ENCODE measurements at places on chromosomes 2 and 18. TPM values are rescaled to one million over a fixed set of nuclear protein-coding genes. Genes with fewer than 3 reads are reported as not detected.

DNA sequence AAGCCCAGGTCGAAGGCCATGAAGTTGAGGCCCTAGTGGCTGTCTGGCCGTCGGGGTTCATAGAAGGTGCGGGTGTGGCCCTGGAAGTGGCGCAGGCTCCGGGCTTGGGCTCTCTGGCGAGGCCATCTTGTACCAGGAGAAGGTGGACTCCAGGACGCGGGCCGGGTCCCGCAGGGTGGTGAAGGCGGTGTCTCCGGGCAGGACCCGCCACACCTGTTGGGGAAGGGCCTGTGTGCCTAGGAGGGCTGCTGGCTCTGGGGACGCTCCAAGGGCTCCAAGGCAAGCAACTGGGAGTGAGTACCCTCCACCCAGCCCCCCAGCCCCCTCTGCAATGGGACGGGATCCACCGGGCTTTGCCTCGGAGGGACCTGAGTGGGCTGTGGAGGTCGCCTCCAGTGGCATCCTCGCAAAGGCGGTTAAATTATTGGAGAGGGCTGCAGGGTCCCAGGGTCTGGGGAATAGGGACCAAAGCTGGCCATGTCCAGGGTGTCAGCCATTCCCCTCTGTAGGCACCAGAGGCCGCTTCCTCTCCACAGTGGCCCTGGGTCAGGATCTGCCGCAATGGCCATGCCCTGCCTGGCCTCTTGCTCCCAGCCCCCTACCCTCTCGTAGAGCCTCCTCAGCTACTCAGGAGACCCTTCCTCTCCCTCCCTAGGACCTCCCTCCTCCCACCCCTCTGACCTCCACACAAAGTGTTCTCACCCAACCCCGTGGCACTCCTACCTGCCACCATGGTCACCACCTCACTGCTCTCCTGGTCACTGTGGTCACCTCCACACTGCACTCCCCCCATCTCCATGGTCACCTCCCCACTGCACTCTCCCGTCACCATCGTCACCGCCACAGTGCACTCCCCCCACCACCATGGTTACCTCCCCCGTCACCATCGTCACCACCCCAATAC, 10.3 kb downstream of the AQP12A start:
- no peak for DNase-seq

GRCh38 chr2:192578780-192579179, 384.0 kb upstream of the TMEFF2 start:
- no peak for DNase-seq

GRCh38 chr18:22691946-22692710, 241.0 kb upstream of the RBBP8 start:
- no peak for DNase-seq

DNA sequence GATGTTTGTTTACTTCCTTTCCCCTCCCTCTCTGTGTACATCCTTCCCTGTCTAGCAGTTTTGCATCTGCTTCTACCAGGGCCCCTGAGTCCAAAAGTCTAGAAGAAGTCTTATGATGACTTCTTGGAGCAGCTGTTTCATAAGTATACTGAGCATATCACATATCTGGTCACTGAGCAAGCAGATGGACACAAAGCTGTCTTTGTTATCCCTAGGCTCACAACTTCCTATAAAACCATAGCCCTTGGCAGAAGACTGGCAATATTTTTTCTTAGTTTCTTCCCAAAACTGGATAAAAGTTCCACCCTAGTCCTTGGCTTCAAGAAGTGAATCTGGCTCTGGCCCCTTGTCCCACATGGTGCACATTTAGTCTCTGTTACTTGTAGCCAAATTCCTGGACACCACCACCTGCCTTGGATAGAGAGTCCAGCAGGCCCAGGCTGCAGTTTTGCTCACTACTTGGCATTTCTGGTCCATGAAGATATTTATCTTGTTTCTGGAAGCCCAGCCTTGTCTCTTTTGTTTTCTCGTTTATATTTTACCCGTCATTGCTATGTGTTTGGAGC, 22.5 kb downstream of the THOC1 start:
- no peak for DNase-seq

GRCh38 chr2:199118673-199119112, 339.0 kb downstream of the SATB2 start:
- DNase-seq, result peak; percentile 74

DNA sequence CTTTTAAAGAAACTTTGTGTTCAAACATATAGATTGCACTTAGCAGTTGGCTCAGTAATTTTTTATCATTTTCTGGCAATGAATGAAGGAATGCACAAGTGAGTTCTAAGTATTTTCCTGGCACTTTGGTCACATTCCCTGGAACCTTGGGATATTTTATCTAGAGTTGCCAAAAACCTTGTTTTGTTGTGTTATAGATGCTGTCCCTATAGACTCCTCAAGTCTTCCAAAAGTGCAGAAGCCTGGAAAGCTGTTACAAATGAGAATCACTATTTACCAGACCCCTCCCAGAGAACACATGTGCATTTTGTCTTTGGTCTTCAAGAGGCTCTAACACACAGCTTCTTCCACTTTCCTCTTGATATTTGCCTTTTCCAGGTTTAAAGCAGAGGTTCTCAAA, 108.3 kb downstream of the RND3 start:
- DNase-seq, result no peak

- no peak for DNase-seq
Measured at GRCh38 chr2:28589746-28590463, 94.0 kb downstream of the PLB1 start.

DNA sequence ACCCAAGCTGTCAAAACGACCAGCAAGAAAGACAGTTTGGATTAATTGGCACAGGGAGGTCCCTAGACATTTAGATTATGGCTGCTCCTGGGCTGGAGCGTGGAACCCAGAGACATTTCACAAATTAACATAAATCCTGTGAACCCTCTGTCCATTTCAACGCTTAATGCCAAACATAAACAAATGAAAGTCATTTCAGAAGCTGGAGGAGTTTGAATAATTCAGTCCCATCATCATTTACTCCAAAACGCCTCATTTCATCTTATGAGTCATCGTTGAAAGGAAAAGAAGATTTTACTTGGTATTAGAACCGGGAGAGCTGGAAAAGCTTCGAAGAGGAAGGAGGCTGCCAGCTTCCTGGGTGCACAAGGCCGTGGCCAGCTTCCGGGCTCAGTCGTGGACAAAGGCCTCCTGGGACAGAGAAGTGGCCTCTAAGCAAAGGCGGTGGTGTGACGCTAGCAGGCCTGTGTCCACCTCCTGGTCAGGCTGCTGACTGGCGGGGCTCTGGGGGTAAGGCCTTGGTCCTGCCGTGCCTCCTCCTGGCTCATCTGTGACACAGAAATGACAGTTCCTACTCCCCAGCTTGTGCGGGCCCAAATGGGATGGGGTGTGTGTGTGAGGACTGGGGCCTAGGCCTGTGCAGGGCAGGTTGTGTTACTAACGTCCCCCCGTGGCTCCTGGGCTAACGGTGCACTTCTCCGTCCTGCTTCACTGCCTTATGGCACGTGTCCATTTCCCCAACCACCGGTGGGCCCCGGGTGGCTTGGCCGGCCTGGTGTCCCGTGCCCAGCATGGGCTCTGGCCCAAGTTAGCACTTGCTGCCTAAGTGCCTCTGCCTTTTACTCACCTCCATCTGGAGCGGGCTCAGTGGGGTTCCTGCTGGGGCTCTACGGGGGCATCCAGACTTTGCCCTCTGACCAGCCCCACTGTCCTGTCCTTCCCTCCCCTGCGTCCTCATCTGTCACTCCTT, 71.6 kb downstream of the RRM2 start:
- no peak for DNase-seq

DNA sequence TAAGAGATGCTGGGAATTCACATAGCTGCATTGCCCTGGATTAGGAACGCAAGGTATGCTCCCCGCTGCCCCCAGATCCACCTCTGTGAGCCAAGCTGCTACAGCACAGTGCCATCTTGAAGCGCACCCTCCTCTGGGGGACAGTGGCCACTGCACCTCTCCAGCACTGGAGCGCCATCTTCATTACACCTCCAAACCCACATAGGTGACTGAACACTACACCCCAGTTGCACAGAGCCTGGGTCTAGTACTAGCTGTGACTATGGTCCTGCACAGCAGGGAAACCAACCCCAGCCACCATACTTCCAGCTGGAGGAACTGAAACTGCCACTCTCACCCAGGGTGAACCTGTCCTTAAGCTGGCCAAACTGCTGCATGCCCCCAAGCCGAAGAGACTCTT, 84.6 kb downstream of the TMEM237 start:
- DNase-seq, result no peak

- DNase-seq, result no peak
Measured at GRCh38 chr2:46001741-46002506, 295.3 kb upstream of the EPAS1 start.

GRCh38 chr2:121897335-121897970, 142.0 kb downstream of the TSN start:
- no peak for DNase-seq

GRCh38 chr18:62345909-62346308, 20.8 kb downstream of the TNFRSF11A start:
- DNase-seq, result no peak

- no peak for DNase-seq
Measured at GRCh38 chr2:191265311-191266170, 20.3 kb downstream of the MYO1B start.

DNA sequence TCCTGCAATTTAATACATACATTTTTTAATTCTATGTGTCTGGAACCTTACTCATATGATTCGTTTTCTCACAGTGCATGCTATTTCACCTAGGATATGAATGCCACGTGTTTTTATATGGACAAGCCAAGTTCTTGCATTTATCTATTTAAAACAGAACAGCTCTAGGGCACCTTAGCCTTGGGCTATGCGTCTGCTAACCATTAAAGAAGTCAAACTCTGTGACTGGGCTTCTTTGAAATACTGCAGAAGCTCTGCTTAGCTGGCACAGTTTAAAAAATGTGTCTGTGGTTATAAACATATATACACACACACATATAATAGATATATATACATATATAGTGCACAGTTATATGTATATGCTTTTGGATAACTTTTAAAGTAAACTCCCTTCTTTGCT, 890.8 kb upstream of the KLHL29 start:
- DNase-seq, result no peak

DNA sequence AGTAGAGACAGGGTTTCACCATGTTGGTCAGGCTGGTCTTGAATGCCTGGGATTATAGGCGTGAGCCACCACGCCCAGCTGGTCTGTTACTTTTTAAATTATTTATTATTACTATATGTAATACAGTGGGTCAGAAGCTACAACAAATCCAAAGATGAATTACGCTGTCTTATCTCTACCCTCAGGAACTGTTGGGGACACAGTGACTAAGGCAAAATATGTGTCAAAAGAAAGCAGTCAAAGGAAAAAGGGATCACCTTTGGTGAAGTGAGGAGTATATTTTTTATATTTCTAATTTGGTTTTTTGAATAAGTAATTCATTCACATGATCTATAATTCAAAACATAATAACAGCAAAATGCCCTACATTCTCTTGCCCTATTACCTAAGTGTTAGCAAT, 4.7 kb downstream of the CREB1 start:
- no peak for DNase-seq

- no peak for DNase-seq
Measured at GRCh38 chr2:6978991-6979390, 61.8 kb downstream of the RNF144A start.

DNA sequence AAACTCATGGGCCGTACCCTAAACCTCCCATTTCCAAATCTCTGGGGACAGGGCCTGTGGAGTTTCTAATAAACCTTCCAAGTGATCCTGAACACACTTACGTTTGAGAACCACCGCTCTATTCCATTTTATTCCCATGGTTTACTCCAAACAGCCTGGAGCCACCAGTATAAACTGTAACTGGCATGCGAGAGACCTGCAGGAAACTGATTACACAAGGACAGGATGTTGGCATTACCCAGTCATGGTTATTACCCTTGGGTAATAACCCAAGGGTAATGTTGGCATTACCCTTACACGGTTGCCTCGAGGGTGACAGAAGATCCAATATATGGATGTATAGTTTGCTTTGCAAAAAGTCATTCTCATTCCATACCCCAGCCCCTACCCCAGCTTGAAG, 37.0 kb upstream of the YPEL5 start:
- DNase-seq, result no peak

GRCh38 chr2:119721462-119721861, 38.3 kb upstream of the PTPN4 start:
- DNase-seq, result no peak

GRCh38 chr2:78201064-78201575, 678.9 kb upstream of the LRRTM4 start:
- DNase-seq, result no peak

DNA sequence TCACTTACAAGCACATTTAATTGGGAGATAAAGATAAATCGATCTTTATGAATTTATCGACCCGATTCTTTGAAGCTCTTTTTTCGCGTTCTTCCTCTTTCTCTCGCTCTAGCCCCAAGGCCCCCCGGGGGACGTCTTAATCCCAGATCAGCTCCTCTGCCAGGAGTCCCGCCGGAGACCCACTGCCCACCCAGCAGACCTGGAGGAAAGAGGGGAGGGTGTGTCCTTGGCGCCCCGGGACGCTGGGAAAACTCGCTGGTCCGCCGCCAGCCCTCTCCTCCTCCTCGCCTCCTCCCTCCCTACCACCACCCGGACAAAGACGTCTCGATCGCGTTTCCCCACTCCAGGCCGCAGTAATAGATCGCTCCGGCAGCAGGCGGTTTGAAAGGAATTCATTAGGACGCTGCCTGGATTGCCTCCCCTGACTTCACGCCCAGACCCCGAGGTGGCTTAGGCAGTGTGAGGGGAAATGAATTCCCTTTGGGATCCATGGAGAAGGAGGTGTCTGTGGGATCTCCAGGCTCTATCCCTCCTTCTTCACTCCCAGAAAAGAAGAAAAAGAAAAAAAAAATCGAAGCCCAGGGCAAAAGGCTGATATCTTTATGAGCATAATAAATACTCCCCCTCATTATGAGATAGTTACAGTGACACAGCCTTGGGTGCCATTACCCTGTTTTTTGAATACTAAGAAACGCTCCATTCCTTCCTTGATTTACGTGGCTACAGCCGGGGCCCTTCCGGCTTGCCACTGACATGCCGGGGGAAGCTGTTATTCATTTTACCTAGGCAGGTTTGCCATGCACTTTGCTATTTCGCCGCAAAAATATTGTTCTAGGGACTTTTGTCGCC, 1.8 kb upstream of the GBX2 start:
- no peak for DNase-seq

Gene CPLX4
- not detected for total RNA-seq

Gene CTAGE1
- total RNA-seq, result not detected

Gene LYG2
- total RNA-seq, result not detected

Gene PIAS2
- 16.8 TPM for total RNA-seq

Gene SERPINB2
- total RNA-seq, result 1.9 TPM

Gene KCNIP3
- total RNA-seq, result 10.4 TPM

Gene CHRNA1
- total RNA-seq, result not detected

Gene PRKAG3
- total RNA-seq, result not detected

Gene IL36G
- total RNA-seq, result not detected

Gene CCDC85A
- total RNA-seq, result 0.07 TPM

Gene KIAA2012
- total RNA-seq, result not detected

Gene POU3F3
- total RNA-seq, result 34.0 TPM

Gene STARD6
- 1.9 TPM for total RNA-seq

Gene GRB14
- total RNA-seq, result 24.1 TPM

Gene KCNS3
- 16.2 TPM for total RNA-seq

Gene NAT8
- total RNA-seq, result not detected

Gene MIB1
- total RNA-seq, result 42.8 TPM

Measured in epithelial cell of proximal tubule (primary cell).